ENCODE measurements at places on chromosomes 6 and 20.

DNA sequence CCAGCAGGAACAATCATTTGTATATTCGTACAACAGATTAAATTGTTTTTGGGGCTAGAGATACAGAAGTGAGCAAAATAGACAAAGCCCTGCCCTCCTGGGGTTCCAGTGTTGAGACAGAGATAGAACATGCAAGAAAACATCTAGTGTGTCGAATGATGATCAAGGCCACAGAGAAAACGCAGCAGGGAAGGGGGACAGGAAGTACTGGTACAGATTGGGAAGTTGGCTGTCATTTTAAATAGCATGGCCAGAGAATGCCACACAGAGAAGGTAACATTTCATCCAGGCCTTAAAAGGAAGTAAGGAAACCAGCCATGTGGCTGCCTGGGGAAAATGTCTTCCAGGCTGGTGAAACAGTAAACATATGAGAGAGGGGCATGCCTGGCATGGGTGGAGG, 202.6 kb upstream of the MYLIP start:
- no peak for DNase-seq

DNA sequence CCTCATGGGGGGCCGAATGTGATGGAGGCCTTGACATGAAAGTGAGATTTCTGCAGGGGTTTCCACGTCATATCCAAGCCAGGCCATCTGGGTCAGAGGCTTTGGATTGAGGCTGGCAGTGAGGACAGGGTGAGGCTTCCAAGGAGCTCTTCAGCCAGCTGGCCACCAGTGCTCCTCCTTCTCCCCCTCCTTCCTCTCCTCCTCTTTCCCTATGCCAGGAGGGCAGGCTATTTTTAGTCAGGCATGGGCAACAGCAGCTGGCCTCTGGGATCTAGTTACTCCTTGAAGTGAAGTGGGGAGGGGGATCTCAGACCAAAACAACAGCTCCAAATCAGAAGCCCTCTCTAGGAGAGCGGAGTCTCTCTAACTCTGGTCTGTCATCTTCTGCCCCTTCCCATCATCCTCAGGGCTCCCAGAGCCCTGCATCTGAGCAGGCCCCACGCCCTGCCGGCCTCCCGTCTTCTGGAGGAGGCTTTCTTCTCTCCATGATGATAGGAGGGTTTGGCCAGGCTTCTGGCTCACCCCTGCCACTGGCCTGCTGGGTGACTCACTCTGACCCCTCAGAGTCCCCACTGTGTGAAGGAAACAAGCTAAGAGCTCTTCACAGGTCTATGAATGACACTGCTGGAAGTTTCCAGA, 612 bp downstream of the TNNC2 start:
- no peak for DNase-seq

DNA sequence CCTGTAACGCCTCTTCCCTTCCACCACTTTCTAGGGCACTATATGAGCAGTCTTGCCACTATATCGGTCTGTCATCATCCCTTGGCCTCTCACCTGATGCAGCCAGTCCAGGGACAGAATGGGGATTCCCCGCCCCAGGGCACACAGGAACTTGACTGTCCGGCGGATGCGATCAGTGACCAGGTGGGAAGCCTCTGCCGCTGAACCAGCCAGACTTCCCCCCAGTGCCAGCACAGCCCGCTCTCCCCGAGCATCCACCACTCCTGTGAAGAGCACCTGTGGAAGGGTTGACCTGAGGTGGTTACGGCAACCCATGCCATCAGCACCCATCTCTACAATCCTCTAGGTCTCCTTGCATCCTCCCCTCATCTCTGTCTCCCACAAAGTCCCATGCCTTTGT, 12.2 kb upstream of the NRM start:
- no peak for DNase-seq

DNA sequence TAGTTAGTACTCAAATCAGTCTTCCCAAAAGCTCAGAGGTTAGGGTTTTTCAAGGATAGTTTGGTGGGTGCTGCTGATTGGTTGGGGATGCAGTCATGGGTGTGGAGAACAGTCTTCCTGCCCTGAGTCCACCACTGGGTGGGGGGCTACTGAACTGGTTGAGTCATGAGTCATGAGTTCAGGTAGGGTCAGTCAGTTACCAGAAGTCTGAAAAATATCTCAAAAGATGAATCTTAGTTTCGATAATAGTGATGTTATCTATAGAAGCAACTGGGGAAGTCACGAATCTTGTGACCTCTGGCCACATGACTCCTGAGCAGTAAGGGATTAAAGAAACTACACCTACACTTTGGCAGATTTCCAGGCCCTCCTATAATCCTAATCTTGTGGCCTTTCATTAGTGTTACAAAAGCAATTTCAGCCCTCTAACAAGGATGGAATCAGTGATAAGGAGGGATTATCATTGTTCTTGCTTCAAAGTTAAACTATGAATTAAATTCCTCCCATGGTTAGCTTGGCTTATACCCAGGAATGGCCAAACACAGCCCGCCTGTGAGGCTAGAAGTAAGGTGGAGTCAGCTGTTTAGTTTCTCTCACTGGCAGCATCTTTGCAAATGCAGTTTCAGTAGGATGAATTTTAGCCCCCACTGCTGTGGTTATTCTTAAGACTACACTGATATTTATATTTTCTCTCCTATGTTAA, 33.3 kb upstream of the NKAIN2 start:
- DNase-seq = no peak

- no peak for DNase-seq
Observed at GRCh38 chr6:52013035-52013434, 74.4 kb downstream of the PKHD1 start.
